ENCODE measurements at places on chromosomes 7 and 10.

GRCh38 chr10:85457191-85457590 is 909.4 kb downstream of the GRID1 start:
- no peak for DNase-seq

- no peak for DNase-seq
Observed at GRCh38 chr10:53899463-53900160, 901.4 kb downstream of the PCDH15 start.

DNA sequence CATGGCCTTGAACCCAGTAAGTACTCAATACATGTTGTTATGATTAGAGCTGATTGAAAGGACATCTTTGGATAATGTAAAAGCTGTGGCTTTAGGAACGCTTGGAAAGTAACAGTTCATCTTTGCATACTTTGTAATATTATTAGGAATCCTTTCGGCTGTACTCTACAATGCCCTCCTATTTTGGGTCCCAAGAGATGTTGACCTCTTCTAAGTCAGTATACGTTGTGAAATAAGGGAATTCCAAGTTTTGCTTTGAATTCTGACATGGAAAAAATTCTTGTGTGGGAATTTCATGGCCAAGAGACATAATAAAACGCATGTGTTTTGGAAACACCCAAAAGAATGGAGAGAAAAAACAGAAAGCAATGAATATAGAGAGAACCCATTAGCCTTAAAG is 7.7 kb downstream of the AGR3 start:
- DNase-seq: no peak

DNA sequence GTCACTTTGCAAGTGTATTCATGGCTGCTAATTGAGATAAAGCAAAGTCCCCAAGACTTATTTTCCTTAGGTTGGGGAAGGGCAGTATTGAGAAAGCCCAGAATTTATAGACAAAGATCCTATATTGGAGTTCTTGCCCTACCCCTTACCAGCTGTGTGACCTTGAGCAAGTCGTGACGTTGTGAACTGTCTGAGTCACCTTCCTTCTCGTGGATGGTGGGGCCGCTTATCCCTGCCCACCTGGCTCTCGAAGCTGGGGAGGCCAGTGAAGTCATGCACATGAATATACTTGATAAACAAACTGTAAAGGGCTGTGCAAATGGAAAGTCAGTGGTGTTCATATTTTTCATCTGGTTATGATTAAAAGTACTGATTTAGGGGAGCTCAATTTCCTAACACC is 127.4 kb downstream of the TACC2 start:
- no peak for DNase-seq

GRCh38 chr10:17758896-17759295 is 6.9 kb downstream of the TMEM236 start:
- DNase-seq: no peak

GRCh38 chr10:79264942-79265341 is 82.3 kb upstream of the PPIF start:
- no peak for DNase-seq

- DNase-seq: no peak
Observed at GRCh38 chr7:99409192-99409572, 413 bp downstream of the BUD31 start.

- peak; percentile 62 for DNase-seq
Observed at GRCh38 chr10:73953665-73954064, 42.7 kb downstream of the PLAU start.

GRCh38 chr7:43479042-43479441 is 103.9 kb upstream of the STK17A start:
- no peak for DNase-seq

GRCh38 chr7:134720091-134720935 is 59.1 kb upstream of the CALD1 start:
- no peak for DNase-seq

- no peak for DNase-seq
Observed at GRCh38 chr7:119562839-119563238, 710.1 kb upstream of the KCND2 start.

DNA sequence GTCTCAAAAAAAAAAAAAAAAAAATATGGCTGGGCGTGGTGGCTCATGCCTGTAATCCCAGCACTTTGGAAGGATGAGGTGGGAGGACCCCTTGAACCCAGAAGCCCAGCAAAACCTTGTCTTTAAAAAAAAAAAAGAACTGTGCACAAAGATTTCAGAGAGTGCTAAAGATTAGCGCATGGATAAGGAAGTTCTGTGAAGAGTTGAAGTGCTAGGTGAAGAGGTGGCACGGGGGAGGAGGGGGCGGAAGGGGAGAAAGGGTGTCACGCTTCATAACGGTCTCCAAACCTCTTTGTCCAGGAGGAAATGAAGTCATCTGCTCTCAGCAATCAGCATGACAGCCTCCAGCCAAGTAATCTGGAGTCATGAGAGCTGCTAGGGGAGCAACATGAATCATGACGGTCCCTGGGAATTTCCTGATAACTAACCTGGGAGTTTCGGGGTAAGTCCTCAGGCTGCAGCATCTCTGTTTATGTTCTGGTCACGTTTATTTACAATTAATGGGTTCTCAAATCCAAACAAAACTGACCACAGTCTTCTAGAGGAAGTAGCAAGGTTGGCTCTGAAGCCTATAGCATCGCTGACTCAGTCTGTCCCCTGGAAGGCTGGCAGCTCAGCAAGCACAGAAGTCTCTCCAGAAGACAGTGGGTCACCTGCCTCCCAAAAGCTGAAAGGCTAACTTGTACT is 1.9 kb upstream of the PLAU start:
- DNase-seq: peak; percentile 64

- DNase-seq: no peak
Observed at GRCh38 chr10:103765168-103765567, 90.2 kb downstream of the SH3PXD2A start.

DNA sequence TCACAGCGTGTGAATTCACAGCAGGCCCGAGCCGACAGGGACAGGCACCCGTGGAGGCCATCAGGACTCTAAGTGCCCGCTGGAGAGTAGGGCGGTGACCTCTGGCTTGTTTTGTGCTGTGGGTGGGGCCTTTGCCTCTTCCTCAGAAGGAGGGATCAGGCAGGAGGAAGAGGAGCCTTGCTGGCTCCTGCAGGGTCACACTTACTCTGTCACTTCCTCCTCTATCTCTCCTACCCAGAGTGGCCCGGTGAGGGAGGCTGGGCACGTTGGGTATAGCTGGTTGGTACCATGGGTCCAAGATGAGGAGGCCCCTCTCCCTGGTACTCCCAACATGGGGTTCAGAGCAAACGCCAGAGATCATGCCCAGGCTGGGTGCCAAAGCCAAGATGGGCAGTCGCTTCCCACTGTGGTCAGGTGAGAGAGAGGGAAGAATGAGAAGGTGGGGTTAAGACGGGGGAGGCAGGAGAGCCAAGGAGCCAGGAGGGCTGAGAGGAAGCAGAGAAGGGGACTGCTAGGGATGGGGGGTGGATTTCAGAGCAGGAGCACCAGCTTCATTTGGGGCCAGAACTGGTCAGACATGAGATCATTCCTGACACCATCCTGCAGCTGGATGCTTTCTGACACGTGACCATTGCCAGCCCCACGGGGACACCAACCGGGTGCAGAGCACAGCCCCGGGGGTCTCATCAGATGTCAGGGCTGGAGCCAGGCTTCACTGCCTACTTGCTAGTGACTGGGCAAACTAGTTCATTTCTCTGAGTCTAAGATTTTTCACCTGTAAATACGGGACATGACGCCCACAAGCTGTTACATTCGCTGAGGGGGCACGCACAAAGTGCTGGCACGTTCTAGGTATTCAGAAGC is 54.8 kb upstream of the CACUL1 start:
- DNase-seq: no peak

DNA sequence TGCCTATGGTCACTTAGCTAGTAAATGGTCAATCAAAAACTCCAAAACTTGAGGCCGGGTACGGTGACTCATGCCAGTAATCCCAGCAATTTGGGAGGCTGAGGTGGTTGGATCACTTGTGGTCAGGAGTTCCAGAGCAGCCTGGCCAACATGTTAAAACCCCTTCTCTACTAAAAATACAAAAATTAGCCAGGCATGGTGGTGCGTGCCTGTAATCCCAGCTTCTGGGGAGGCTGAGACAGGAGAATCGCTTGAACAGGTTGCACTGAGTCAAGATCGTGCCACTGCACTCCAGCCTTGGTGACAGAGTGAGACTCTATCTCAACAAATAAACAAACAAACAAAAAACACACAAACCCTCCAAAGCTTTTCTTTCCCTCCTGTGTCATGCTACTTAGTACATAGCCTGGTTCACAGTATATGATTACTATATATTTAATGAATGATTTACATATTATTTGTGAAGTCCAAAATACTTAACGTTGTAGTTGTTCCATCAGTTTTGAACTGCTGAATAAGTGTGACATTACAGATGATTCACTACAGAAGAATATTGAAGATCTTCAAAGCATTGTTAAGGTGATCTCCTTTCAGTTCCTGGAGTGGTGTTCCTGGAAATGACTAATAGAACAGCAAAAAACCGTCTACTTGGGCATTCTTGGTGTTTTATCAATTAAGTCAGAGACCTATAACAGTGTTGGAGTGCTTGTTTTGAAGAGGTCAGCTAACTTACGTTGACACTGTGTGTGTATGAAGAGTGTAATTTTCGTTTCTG is 72.9 kb downstream of the ADK start:
- DNase-seq: no peak

GRCh38 chr10:23422003-23422411 is 16.9 kb upstream of the OTUD1 start:
- no peak for DNase-seq

DNA sequence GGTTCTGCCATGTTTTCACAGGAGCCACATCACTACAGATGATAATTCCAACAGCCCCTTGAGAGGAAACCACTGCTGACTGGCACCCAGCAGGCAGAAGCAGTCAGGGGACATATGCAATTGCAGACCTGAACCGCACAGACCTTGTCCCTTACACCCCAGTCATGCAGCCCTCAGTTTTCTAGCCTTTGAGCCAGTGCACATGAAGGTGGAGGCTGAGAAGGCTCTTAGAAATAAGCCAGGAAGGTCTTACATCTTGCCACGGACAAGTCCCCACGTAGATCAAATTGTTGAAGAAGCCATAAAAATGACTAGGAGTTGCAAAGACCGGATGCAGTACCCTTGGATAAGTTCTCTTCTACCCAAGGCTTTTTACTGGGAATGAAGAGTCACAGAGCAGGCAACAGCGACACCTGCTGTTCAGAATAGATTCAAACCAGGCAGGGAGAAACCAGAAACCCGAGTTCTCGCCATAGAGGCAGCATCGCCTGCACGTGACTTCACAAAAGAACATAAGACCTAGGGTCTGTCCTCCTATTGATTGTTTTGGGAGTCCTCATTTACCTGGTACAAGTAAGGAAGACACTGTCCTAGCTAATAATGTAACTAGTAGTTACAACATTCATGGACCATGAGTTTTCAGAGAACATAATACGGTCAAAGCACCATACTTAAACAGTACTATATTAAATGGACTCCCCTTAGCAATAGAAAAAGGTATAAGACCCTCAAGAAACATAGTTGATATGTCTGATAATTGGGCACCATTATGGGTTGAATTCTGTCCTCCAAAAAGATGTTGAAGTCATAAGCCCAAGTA is 11.1 kb downstream of the STEAP1B start:
- no peak for DNase-seq

GRCh38 chr7:106485031-106485551 is 175.9 kb downstream of the CCDC71L start:
- peak; percentile 74 for DNase-seq

DNA sequence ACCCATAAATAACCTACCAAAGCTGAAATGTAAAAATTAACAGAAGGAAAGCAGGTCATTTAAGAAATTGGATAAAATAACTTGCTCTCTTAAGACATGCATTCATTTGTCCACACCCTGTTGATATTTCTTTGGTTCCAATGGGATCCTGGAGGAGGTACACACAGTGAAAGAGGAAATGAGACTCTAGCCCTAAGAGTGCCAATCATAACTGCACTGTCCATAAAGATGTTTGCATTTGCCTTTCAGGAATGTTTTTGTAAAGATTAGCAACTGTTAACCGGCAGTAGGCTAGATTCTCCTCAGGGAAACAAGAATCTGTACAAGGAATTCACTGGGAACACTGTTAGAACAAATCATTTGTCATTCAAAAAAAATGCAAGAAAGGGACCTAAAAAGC is 61.0 kb downstream of the MEOX2 start:
- DNase-seq: no peak

DNA sequence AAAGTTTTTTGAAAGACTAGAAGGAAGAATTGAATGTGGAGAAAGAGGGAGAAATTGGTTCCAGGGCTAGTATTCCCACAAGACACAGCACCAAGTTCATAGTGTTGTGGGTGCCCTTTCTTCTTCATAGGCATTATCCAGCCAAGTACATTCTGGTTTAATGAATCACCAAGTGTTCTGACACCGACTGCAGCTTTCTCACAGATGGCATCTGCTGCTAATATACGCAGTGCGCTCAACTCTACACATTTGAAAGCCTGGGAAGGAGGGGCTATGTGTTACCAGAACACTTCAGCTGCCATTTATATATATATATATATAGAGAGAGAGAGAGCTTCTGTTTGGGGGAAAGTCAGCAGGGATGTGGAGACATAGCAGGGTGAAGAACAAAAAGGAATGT is 1168.4 kb downstream of the GATA3 start:
- peak; percentile 23 for DNase-seq

- no peak for DNase-seq
Observed at GRCh38 chr7:45566386-45566785, 7.8 kb upstream of the ADCY1 start.

DNA sequence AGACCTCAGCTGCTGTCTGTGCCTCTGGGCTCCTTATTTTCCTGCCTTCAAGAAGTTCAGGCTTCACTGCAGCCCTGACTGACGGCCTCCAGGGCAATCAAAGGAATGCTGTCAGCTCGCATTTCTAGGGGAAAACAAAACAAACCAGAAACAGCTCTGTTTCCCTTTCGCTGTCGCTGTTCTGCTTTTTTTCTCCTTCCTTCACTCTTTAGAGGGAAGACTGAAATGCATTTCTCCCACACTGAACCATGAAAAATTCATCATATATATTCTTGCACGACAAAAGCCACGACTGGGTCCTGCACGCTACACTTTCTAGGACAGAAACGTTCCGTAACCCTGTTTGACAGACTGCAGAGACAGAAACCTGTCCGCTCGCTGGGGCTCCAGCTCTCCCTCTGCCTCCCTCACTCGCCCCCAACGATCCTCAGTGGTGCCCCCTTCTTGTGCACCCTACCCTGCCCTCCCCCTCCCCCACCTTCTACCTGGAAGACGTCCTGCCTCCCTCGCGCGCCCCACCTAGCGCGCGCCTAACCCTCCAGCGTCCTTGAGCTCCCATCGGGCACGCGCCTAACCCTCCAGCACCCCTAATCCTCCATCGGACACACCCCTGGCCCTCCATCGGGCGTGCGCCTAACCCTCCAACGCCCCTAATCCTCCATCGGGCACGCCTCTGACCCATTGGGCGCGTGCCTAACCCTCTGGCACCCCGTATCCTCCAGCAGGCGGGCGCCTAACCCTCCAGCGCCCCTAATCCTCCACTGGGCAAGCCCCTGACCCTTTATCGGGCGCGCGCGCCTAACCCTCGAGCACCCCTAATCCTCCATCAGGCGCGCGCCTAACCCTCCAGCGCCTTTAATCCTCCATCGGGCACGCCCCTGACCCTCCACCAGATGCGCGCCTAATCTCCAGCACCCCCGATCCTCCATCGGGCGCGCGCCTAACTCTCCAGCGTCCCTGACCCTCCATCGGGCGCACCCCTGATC is 37.1 kb downstream of the SVOPL start:
- no peak for DNase-seq

All from AG09309 (cell line).